ENCODE measurements at places on chromosomes 1 and 21.

- no peak for DNase-seq
Measured at GRCh38 chr1:21891081-21891480, 46.0 kb downstream of the HSPG2 start.

DNA sequence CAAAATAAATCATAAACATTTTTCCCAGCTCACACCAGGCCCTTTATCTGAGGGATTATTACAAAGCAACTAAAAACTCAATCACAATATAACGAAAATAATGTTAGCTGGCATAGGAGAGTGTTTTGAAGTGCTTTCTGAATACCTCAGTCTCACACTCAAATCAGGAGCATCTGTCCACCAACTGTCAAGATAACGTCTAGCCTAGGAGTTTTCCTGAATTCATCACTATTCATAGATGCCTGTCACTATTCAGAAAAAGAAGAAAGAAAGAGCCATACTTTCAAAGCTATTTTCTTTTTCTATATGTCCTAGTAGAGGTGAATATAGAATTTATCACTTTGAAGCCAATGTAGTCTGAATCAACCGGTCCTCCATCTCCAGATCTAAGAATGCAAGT lies 127.0 kb downstream of the AKT3 start:
- DNase-seq: no peak

DNA sequence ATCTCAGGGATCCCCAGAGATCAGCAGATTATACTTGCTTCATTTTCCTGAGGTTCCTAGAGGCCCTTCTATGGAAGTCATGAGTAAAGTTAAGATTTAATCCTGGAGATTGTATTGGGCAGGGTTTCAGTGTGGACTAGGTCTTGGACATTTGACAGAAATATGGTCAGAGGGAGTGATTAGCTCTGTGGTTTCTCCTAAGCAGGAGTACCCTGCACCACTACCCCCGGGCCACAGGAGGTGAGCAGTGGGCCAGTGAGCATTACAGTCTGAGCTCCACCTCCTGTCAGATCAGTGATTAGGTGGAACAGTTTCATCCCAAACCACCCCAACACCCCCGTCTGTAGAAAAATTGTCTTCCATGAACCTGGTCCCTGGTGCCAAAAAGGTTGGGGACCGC lies 43.2 kb downstream of the PHACTR4 start:
- DNase-seq: no peak

- DNase-seq: no peak
Measured at GRCh38 chr1:25871704-25872494, 3.6 kb downstream of the PAQR7 start.
